Right renal cortex interstitium (tissue), 3 donors: ENCODE measurements at places on chromosomes 5 and 9. TPM values are rescaled to one million over a fixed set of nuclear protein-coding genes. Genes with fewer than 3 reads are reported as not detected.

Gene ST8SIA4
- 6.2 TPM for polyA plus RNA-seq

GRCh38 chr5:11037941-11038340, 276.9 kb upstream of the DAP start:
- DNase-seq: no peak

DNA sequence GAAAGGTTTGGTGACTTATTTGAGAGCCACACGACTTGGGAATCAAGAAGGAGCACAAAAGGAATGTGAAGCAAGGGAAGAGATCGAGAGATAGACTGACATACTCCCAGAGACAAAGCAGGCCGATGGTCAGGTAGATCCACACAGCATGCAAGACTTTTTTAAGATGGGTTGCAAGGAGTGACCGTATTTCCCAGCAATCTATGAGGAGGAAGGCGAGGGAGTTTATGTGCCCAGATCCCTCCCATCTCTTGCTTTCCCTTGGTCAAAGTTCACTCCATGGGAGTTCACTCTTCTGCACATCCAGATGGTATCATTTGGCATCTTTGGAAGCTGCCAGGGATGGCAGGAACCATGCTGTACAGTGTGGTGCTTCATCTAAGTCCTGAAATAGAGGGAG, 148.9 kb downstream of the RMI1 start:
- DNase-seq: no peak

DNA sequence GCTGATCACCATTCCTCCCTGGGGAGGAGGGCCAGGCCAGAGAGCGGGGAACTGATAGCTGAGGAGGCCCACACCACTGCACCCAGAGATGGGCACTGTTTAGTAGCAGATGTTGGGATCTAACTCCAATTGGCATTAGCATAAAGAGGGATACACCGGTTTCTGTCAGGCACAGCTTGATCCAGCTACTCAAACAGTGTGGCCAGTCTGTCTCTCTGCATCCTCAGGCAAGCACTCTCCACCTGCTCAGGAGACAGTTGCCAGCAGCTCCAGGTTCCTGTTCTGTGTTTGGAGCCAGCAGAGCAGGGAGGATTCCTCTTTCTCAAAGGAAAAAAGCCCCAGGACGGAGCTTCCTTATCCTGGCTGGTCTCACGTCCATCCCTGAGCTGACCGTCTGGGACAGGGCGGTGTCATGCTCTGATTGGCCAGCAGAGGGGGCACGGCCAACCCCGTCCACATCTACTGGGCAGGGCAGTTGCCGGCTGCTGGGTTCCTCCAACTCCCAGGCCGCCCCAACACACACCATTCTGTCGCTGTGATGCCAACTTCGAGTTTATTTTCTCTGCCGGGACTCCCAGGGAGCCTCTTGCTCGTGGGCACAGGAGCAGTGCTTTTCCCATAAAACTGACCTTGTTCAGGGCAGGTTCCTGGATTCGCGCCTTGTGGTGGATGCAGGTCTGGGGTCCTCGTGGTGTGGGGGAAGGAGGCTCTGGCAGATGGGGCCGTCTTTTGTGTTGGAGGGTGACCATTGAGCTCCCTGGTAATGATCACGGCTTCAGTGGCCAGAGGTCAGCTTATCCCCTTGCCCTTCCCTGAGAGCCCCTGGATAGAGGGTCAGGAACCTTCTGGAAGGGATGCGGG, 47.9 kb downstream of the COL5A1 start:
- no peak for DNase-seq

DNA sequence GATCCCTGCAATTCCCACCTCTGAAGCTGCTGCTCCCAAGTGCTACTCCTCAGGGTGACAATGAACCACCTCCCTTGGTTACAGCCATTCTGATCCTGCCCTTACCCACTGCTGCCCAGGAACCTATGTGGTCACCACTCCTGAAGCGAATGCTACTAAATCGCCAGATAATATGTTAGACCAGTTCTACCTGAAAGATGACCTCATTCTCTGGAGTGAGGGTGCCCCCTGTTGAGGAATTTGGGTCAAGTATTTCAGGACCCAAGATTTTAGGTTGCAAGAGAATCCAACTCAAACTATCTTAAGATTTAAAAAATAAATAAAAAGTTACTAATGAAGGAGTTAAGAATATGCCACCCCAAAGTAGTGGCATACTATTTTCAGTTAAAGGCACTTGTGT, 5.8 kb upstream of the SNAPC3 start:
- no peak for DNase-seq

- no peak for DNase-seq
Observed at GRCh38 chr9:26357803-26358344, 534.7 kb downstream of the CAAP1 start.
